ENCODE measurements at places on chromosomes 12 and 14. TPM values are rescaled to one million over a fixed set of nuclear protein-coding genes. Genes with fewer than 3 reads are reported as not detected.

The TRAF3 gene
- total RNA-seq = 15.1 TPM

GRCh38 chr14:23071921-23072539, 14.7 kb upstream of the CDH24 start:
- DNase-seq = no peak

- peak; percentile 46 for DNase-seq
These were observed 45.5 kb downstream of the PRIMA1 start for GRCh38 chr14:93742761-93743160.

- peak; percentile 40 for DNase-seq
These were observed 124.1 kb downstream of the SSPN start for GRCh38 chr12:26319511-26319910.
